ENCODE measurements at places on chromosomes 1 and 21.

- DNase-seq = no peak
Observed at GRCh38 chr21:36788120-36788638, 89.3 kb downstream of the SIM2 start.

- no peak for DNase-seq
Observed at GRCh38 chr1:228149406-228150119, at the start of gene GJC2. Gene GJC2 (plus strand): TSS chr1:228149930. CDS start chr1:228157759, 7,829 bp downstream.

DNA sequence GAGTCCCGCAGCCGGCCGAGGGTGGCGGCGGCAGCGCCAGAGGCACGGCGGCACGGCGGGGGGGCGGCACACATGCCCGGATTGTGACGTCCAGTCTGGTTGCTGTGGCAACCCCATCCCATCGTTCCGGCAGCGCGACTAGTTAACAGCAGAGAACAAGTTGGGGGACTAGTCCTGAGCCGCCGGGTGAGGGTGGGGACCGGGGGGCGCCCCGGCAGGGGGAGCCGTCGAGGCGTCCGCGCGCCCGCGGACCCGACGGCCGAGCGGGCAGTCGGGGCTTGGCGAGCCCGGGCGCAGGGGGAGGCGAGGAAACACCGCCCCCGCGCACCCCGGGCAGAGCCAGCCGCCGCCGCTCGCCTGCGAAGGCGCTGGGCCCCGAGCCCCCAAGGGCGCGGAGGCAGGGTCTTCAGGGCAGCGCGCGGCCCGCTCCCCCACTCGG, at the start of gene CHD5:
CHD5 (minus strand) TSS at position 54 of the 439 bp plus-strand sequence. CDS start 298 bp downstream, outside the sequence.
- no peak for DNase-seq

GRCh38 chr1:17355898-17356297, 16.1 kb upstream of the PADI6 start:
- DNase-seq = no peak

DNA sequence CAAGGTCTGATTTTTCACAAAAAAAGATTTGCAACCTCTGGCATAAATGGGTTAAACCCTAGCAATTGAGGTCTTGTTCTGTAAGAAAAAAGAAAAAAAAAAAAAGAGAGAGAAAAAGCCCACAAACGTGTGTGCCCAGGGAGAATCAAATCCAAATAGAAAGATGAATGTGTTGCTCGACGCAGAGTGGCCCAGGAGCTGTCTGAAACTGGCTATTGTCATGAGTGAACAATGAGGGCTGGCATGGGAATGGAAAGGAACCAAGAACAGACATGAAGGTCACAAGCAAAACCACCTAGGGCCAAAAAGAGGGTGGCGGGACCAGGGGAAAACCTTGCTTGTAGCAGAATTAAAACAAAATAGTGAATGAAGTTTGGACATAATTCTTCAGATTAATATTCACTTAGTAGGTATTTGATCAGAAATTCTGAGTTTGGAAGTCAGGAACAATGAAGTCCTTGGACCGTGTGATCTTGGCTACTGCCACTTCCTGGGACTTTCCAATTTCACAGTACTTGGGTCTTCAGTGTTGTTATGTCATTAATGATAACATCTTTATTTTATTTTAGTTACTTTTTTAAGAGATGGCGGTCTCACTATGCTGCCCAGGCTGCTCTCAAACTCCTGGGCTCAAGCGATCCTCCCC, 3.1 kb downstream of the ENO1 start:
- no peak for DNase-seq

GRCh38 chr1:15007842-15008241, 145.7 kb upstream of the TMEM51 start:
- DNase-seq = no peak

DNA sequence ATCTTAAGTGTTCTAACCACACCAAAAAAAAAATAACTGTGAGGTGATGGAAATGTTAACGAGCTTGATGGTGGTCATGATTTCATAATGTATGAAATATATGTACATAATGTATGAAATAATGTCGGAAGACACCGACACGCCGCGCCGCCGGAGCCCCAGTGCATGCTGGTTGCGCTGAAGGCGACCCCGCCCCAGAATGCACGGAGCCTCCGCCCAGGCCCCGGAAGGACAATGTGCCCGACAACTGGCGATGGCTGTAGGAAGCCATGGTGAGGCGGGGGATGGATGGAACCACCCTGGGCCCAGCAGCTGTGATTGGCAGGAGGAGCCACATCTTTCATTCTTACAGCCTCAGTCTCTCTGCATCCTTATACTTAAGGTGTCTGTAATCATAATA, 7.4 kb downstream of the OR2T10 start:
- DNase-seq = no peak

DNA sequence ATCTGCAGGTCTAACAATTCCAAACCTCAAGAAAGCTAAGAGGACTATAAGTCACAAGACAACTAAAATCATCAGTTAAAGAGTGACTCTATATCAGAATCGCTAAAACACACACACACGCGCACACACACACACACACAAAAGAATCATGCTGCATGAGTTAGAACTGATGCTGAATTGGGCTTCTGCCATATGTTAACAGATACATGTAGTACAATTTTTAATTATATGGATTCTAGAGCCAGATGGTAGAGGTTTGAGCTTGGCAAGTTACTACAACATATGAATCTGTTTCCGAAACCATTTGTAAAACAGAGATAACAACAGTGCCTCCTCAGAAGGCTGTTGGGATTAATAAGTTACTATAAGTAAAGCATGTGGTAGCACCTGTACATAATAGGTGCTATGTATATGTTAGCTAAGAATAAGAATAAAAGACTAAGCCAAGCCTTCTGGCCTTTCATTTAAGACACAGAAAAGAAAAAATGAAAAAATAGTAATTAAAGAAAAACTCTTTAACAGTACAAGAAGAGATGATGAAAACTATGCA, 17.9 kb downstream of the EPRS1 start:
- no peak for DNase-seq

GRCh38 chr1:197438010-197438790, 170.1 kb downstream of the CRB1 start:
- DNase-seq = no peak

DNA sequence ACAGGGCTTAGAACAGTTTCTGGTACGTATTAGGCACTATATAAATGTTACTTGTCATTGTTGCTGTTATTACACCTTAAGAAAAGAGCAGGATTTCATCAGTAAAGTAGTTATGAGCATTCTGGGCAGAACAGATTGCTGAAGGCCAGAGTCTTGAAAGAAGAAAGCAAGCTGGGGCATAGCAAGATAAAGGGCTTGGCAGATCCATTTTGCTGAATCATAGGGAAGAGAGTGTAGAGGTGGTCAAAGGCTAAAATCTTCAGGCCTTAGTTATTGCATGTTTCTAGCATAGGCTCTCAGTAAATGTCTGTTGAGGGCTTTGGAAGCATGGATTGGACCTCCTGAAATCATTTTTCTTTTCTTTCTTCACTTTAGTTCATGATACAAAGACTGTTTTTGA, 67.5 kb downstream of the PLA2G4A start:
- no peak for DNase-seq

GRCh38 chr1:19735440-19736127, 64.1 kb downstream of the TMCO4 start:
- DNase-seq = no peak

DNA sequence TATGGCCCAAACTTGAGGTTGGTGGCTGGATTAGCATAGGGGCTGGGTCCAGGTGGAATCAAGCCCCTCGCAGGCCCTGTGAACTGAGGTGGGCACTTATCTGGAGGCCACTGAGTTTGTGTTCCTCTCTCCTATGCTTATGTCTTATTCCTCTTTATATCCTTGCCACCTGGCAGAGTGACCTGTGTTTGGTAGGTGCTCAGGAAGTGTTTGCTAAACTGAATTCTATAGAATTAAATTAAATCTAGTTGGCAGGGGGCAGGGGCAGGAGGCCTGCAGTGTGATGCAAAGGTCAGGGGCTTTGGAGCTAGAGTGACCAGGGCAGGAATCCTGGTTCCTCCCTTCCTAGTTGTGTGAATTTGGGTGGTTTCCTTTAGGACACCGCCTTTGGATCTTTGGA, 1.1 kb upstream of the TMEM9 start:
- DNase-seq = no peak

DNA sequence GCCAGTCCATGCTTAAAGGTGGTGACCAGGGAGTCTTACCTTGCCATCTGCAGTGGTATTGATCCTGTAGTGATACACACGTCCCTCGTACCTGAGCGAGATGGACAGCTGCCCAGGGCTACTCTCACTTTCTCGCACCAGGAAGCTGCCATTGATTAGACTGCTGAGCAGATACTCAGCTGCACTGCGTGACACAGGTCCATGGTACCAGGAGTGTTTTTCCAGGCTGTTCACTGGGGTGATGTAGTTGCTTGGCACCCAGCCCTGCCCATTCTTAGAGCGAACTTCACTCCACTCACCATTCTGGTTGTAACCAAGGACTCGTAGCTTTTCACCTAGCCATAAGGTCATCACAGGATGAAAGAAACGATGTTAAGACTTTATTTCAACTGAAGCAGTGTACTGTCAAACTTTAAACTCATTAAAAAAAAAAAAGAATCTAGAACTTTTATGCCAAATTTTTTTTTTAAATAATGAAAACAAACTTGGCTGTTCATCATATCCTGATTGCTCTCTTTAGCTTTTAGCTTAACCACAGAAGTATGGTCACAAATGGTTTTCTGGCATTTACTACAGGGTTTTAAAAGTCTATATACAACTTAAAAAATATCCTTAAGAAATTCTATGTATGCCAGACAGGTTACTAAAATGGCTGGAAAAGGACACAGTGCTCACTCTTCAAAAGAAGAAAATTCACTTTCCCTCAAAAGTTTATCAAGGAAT, 44.6 kb downstream of the TOR3A start:
- DNase-seq = no peak

GRCh38 chr1:3922201-3922725, 22.2 kb upstream of the C1orf174 start:
- no peak for DNase-seq

- no peak for DNase-seq
Observed at GRCh38 chr1:162087111-162087510, 17.6 kb downstream of the NOS1AP start.

DNA sequence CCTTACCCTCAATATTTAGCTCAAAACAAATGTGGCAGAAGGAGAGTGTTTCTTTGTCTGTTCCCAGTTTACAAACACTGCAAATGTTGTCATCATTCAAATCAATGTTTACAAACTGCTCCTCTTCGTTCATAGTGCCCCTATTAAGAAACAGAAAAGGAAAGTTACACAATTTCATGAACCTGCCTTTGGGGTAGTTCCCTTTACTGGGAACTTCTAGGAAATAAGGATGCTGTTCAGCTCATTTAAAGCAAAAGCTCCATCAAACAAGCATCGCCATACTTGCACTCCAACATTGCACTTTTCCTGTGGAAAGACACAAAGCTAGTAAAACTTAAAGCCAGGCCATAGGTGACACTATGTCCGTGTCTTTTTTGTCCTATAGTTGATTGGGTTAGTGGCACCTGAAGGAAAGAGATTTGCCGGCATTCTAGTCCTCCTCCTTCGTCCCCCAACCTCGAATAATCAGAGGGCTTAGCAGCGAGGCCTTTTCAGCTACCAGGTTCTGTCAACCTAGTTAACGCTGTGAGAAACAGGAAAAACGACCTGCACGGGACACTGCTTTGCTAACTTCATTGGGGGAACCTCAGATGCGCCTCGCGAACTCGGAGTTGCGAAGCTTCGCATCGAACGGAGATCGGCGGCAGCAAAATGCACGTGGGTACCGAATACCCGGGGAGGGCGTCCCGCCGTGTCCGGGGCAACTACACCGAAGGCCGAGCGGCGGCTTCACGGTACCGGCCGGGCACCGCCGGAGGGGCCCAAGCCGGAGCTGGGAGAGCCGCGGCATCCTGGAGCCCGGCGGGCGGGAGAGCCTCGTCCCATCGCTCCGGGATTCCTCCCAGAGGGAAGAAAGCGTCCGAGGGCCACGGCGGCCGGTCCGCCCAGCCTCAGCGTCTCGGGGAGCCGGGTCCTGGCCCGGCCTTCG, 706 bp downstream of the C21orf91 start:
- DNase-seq = peak; percentile 50

DNA sequence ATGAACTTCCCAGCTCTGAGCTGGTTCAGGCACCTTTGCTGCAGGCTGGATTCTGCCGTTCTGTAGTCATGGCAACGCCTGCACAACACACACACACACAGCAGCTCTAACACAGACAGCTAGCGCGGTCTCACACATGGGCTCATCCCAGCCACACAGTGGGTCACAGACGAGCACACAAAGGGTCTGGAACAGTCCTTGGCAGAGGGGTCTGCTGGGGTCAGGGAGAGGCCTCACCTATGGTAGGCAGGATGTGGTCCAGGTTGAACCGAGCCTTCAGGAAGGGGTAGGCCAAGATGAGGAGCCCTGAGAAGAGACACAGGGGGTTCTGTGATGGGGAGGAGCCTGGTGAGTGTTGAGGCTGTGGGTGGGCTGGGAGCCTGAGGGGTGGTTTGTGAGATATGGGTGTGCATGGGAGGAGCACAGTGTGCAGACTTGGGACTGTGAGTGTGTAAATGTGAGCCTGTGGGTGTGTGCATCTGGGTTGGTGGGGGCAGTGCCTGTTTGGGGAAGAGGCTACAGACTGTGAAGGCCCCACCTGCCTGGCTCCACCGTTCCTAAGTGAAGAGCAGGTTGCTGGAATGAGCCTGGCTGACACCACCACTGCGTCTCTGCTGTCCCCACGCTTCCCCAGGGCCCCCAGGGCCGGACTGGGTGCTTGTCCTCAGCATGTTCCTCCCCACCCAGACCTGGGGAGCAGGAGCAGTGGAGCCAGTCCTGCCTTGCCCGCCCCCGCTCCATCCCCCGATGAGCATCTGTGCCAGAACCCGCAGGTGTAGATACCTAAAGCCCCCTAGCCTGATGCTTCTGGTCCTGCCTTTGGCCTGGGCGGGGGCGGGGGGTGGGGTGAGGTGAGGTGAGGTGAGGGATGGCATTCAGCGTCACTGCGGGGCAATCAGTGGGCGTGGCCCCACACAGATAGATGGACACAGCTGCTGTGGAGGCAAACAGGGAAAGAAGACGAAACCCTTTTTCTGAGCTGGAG, 1.5 kb downstream of the KNCN start:
- peak; percentile 32 for DNase-seq

- DNase-seq = no peak
Observed at GRCh38 chr1:174812016-174812415, 187.7 kb upstream of the CACYBP start.

GRCh38 chr1:210736713-210737112, 397.2 kb downstream of the KCNH1 start:
- no peak for DNase-seq

DNA sequence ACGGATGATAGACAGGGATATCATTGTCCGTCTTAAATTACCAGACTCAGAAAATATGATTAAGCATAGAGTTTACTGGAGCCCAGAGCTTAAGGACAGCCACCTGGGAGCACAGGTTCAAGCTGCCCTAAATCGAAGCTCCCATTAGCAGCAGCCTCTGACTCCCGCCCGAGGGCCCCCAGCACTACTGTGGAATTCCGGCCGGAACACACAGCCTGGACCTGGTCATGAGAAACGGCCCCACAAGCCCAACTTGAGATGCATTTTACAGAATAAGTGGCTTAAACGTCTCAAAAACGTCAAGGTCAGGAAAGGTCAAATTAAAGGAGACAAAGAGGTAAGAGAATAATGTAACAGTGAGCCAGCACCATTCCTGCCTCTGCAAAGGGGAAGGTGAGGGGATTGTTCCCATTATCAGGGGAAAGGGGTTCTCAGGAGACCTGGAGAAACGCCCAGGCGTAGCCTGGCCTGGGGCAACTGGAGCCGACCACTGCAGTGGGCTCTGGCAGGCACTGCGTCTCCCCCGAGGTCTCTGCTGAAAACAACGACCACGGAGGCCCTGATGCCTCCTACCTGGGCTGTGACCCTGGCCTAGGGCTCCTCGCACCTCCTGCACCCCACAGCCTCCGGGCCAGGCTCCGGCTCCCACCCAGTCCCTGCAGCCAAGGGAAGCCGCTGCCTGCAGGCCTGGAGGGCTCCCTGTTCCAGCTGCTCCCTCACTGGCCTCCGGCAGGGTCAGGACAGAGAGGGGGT, 11.5 kb upstream of the COL6A1 start:
- no peak for DNase-seq

Measured in endothelial cell (in vitro differentiated cells).